Suppressor macrophage treated with lipopolysaccharide for 4 hours (primary cell): ENCODE measurements at places on chromosomes 1 and 21.

GRCh38 chr1:172946814-172947507 lies 103.8 kb downstream of the TNFSF18 start:
- DNase-seq = peak; percentile 91

GRCh38 chr1:220243947-220244346 lies 28.3 kb downstream of the RAB3GAP2 start:
- DNase-seq = peak; percentile 2

DNA sequence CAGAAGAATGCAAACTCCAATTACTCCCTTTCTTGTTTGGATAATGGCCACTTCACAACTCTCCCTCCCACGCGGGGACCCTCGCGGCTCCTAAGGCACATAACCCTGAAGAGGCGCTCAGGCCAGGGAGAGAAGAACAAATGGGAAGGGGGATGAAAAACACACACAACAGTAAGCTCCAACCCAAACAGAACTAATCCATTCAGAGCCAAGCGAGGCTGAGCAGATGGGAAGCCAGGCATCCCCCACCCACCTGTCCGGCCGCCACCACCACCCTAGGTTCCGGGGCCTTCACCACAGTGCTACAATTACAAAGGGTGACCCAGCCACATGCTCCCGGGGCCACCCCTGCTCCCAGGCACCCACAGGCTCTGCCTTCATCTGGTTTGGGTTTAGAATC lies 101.5 kb downstream of the MRPL37 start:
- DNase-seq = no peak

GRCh38 chr1:171807556-171807955 lies 26.1 kb downstream of the METTL13 start:
- DNase-seq = no peak

- no peak for DNase-seq
Observed at GRCh38 chr1:23791516-23792047, 637 bp downstream of the LYPLA2 start.

- DNase-seq = no peak
Observed at GRCh38 chr1:219324629-219325367, 151.1 kb downstream of the LYPLAL1 start.
